IPS-NIHi11 (cell line): ENCODE measurements at places on chromosomes 4 and X.
A peak's percentile ranks its signal among the peaks of the same experiment; 100 is the strongest.

GRCh38 chrX:54807524-54808108 is at the start of gene MAGED2:
TSS of gene MAGED2 (plus strand) at chrX:54807745. CDS start at chrX:54809332, 1,587 bp downstream.
- DNase-seq: peak; percentile 23

DNA sequence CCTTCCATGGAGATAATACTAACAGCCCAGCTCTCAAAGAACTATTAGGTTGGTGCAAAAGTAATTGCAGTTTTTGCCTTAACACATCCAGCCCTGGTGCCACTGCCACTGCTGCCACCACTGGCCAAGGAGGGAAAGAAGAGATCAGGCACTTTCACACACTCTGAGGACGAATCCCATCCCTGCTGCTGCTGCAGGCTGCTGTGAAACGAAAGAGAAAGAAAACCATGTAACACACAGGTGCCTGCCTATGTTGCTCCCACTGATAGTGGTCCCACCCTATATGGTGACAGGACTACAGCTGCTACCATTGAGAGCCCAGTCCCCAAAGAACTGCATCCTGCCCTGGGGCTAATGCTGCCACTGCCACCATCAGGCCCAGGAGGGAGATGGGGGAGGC is 35.1 kb downstream of the TMLHE start:
- DNase-seq: no peak

- DNase-seq: peak; percentile 14
These were observed 452.1 kb upstream of the RPS6KA3 start for GRCh38 chrX:20718592-20719380.

DNA sequence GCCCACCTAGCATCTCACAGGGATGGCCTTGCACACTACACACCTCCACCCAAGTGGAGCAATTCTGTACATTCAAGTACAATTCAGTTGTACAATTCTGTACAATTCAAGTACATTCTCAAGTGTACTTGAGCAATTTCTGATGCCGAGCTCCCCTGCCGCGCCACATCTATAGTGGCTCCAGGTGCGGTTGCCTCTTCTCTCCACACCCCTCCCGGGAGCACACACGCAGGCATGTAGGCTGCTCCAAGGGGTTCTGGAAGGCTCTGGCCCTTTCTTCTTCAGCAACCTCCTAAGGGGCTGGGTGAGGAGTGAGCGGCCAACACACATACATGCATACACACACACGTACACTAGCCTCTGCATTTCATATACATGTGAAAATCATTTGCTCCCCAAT is 18.9 kb upstream of the DUSP9 start:
- DNase-seq: no peak

DNA sequence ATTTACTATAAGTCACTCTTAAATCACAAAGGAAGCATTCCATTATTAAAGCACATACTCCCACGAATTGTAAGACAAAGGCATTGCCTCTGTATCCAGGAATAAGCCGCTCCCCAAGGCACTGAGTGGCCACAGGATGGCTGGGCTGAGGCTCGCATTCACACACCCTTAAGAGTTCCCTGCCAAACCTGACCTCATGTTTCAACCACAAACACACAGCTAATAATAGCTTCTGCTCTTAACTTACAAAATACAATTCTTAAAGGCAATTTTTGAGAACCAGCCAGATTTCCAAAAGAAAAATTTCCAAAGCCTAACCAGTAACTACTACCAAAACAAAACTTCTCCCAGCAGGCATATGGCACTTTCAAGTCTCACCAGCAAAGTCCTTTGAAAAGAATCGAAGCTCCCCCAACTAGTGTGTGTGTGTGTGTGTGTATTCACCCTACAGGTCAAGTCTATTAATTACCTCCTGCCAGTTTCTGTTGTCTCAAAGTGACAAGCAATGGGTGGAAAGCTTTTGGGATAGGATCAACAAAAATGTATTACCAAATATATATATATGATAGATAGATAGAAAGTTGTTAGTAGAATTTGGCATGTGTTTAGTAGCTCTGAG is 36.0 kb downstream of the ARHGAP6 start:
- no peak for DNase-seq

GRCh38 chr4:25103418-25103817 is 56.8 kb downstream of the SEPSECS start:
- no peak for DNase-seq

GRCh38 chrX:101482296-101482695 is 3.0 kb upstream of the ARMCX4 start:
- DNase-seq: no peak

DNA sequence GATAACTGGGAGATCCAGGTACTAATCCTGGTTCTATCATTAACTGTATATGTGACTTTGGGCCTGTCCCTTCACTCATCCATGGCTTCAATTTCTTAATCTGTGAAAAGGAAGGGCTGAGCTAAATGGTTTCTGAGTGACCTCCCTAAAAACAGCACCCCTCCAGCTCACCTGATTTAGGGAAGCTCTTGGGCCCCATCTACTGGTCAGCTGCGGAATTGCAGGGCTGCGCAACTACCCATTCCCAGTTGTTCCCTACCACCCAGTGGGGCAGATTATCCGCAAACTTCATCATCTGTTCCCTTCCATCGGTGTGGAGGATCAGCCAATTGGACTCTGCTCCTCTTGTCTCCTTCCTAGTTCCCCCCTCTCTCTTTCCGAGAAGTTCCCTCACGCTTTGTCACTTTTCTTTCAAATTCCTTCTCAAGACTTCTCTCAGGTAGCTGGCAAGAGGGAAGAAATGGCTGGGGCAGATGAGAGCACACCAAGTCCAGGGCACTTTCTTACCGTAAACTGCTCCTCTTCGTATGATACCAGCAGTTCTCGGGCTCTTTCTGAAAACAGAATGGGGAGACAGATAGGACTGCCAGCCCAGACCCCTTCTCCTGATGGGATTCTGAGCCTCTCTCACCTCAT is 5.8 kb downstream of the LAS1L start:
- DNase-seq: peak; percentile 79

DNA sequence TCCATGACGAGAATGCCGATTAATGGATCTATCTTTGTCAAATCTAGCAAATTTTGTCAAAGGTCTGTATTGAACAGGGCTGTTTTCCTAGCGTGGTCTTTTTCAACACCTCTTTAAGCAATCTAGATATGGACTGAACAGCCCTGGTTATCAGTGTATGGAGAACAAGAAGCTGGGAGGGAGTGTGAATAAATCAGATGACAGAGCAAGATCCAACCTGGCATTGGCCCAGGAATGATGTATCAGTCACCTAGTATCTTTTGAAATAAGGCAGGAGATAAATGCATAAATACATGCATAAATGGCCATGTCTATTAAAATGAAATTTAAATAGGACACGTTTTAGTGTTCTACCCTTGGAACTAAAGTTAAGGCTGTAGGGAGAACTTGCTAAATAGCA is 15.7 kb upstream of the AP1S2 start:
- no peak for DNase-seq

DNA sequence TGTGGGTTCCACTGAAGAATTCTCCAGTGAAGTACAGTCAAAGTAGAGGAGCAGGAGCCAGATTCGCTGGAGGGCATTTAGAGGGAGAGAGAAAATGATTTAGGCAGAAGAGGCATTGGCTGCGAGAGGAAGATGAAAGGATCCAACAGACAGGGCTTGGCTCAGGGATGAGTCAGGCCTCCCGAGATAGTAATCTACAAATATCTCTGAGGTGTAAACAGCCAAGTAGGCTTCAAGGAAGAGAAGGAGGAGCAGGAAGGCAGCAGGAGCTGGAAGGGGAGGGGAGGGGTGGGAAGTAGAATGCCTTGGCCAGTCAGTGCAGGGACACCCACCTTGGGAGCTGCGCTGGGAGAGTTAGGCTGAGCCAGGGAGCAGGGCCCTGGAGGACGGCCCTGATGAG is 55.5 kb downstream of the PJA1 start:
- DNase-seq: no peak

DNA sequence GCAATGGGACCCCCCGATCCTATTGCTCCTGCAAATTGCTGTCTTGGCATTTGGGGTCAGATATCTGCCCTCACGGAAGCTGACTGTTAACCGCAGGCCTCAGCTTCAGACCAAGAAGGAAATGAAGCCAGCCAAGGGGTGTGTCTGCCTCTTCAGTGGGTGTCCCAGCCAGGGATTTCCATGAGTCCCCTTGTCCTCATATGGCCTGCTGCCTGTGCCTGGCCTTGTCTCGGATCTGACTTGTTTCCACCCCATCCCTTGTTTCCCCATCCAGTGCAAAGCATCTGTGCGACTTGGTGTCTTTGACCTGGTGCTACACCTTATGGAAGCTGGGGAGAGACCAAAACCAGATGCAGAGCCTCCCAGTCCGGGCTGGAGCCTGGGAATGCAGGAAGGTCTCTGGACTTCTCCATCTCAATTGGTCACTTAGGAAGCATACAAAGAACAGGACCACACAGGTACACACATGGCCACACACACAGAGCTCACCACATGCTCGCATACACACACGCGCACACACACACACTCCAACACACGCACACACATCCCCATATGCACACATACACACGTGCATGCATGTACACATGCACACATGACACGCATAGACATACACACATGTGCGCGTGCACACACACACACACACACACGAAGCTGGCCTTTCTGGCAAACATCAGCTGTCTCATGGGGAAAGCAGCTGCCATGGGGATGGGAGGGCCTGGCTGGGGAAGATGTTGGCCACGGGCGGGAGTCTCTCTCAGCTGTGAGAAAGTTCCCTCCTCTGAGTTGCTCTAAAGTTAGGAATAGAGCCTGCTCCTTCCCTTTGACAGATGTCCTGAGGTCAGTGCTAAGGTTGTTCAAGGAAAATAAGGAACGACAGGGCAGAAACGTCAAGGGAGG is 65.5 kb downstream of the CRMP1 start:
- DNase-seq: no peak

DNA sequence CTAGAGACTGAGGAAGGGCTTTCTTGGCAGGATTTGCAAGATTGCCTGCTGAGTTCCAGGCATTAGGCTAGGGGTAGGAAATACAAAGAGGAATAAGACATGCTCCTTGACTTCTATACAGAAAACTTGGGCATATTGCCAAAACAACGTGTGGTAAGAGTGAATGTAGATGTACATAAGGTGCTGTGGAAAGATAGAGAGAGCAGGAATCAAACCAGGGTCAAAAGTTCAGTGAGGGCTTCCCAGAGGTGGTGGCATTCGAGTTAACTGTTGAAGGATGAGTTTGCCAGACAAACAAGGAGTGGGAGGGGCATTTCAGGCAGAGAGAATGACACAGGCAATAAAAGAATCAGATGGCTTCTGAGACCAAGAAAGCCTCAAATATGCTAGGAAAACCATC is 187.9 kb downstream of the KDR start:
- no peak for DNase-seq

- peak; percentile 22 for DNase-seq
These were observed 17.8 kb downstream of the NKX6-1 start for GRCh38 chr4:84481077-84481859.

- DNase-seq: peak; percentile 63
These were observed 57.6 kb downstream of the PROM1 start for GRCh38 chr4:16026160-16026761.

- peak; percentile 27 for DNase-seq
These were observed 82.9 kb upstream of the TAB3 start for GRCh38 chrX:30971774-30972603.

- no peak for DNase-seq
These were observed 79.6 kb upstream of the WDR1 start for GRCh38 chr4:10196191-10196590.

GRCh38 chr4:168887809-168888208 is 122.2 kb downstream of the CBR4 start:
- no peak for DNase-seq

GRCh38 chr4:182684796-182685195 is 232.4 kb downstream of the DCTD start:
- no peak for DNase-seq

DNA sequence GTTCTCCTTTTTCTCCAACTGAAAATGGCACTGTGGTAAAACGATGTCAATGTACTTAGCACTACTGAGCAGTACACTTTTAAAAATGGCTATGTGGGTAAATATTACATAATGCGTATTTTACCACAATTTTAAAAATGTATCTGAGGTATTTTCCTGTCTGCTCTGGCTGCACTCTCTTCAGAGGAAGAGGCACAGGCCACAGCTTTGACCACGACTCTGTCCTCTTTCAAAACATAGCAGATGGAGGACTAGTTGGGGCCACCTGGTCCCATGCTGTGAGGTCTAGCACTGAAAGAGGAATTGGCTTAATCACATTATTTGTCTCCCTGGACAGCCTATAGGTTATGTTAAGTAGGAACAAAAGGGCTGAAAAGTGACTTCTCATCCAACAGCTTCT is 5.2 kb downstream of the KCNE5 start:
- no peak for DNase-seq

DNA sequence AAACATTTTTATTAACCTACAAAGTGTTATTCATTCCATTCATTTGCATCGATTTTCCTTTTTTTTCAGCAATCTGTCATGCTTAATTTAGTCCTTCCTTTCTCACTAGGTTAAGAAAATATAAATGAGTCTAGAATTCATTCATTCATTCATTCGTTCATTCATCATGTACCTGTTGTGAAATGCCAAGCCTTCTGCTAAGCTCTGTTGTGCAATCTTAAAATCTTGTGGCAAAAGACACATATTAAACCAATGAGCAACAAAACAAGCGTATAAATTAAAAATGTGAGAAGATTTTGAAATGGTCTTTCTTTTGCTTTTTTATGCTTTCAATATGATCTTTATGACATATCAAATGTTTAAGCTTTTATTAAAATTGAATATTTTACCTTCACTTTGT is 88.6 kb upstream of the MAD2L1 start:
- DNase-seq: no peak

DNA sequence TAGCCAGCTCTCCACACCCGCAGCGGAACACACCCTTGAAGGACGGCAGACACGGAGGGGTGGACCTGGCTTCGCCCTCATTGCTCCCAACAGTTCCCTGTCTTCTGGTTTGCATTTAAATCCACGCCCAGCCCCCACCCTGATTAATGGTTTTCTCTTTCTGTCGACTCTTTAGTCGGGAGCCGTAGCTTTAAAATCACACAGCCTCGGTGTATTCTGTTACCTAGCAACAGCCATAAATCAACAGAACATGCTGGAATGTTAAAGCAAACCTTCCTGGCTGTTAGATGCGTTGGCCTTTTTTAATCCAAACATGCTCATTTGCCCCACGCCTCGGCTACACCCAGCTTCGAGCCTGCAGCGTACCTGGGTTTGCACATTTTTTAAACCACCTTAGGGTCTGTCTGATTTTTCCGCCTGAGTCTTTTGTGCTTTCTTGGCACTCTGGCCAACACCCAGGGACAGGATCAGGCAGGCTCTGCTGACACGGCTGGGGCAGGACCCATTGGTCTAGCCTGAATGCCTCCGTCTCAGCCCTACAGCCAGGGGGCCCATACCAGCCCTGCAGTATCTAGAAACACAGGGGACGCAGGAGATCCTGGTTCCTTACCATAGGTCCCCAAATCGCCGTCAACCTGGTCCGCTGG is 21.4 kb upstream of the PPP2R2C start:
- peak; percentile 35 for DNase-seq

GRCh38 chr4:70660106-70660505 is 6.2 kb downstream of the JCHAIN start:
- no peak for DNase-seq

GRCh38 chr4:168478868-168479267 is 1.4 kb downstream of the DDX60L start:
- DNase-seq: no peak

- DNase-seq: no peak
These were observed 213.7 kb upstream of the VCX3A start for GRCh38 chrX:6748595-6748994.

GRCh38 chr4:1473718-1474117 is 67.5 kb upstream of the NKX1-1 start:
- DNase-seq: peak; percentile 4

- no peak for DNase-seq
These were observed at the start of gene MTTP for GRCh38 chr4:99574530-99575324. TSS of gene MTTP (plus strand) at chr4:99574824. CDS start at chr4:99574910, 86 bp downstream.

GRCh38 chr4:15434091-15434490 is 6.3 kb downstream of the C1QTNF7 start:
- no peak for DNase-seq

- no peak for DNase-seq
These were observed 83.6 kb downstream of the MXRA5 start for GRCh38 chrX:3262901-3263300.
